ENCODE measurements at places on chromosomes 6 and 20.

- no peak for DNase-seq
Observed at GRCh38 chr6:151109361-151109760, 130.4 kb upstream of the AKAP12 start.

DNA sequence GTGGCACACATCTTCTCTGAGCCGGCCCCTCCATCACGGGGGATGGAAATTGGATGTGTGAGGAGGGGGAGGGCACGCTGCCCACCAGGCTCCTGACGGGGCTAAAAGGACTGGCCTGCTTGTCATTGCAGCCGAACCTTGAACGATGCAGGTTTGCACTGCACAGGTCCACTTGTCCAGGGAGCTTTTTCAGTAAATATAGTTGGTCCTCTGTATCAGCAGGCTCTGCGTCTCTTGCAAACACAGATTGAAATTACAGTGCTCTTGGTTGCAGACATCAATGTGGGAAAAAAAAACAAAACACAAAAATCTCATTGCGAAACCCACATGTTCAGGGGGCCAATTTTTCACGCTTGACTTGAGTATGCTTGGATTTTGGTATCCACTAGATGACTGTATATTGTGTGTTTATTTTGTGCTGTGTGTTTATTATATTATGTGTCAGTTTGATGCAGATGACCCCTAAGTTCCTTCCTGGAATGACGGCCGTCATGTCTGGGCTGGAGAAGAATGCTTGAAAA lies 29.2 kb downstream of the ERMARD start:
- no peak for DNase-seq

- DNase-seq: no peak
Observed at GRCh38 chr20:3890999-3891929, 2.1 kb downstream of the PANK2 start.

- DNase-seq: no peak
Observed at GRCh38 chr6:93393554-93394074, 25.7 kb downstream of the EPHA7 start.

DNA sequence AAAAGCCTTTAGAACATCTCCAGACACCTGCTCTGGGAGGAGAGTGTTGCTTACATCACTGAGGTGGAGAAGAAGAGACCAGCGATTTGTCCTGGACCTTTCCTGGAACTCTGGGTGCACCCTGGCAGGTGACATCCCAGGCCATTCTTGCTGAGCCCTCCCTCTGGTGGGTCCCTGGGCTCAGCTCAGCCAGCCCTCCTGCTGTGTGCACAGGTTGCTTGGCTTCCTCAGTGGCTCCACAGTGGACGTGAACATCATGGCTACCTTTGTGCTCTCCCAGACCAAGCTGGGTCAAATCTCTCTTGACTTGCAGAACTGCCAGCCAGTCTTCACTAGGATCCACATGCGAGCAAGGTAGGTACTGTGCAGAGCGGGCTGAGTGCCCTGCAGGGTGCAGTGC lies 19.9 kb upstream of the BPIFA2 start:
- peak; percentile 7 for DNase-seq

DNA sequence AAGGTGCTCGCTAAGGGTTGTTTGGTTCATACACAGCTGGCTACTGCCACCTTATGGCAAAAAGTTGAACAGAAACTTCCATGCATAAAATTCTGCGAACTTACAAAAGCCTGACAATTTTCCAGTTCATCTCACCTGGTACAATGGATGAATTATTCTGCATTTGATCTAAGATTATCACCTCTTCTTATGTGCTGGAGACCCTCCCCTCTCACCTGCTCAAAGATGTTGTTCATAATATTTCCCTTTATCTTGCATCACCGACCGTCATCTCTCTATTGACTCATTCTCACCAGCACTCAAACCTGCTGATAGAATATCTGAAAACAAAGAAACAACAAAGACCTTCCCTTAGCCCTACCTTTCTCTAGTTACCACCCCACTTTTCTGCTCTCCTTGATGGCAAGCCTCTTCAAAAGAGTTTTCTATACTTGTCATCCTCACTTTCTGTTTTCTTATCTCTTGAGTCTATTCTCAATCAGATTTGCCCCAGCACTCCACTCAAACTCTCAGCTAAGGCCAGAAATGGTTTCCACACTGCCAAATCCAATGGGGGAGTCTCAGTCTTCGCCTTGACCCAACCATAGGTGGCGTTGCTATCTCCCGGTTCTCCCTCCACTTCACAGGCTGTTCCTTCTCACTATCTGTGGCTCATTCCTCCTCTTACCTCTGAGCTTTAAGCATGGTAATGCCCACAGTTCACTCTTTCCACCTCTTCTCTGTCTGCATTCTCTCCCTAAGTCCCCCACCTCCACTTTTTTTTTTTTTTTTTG lies 25.8 kb downstream of the SNRNP48 start:
- no peak for DNase-seq

DNA sequence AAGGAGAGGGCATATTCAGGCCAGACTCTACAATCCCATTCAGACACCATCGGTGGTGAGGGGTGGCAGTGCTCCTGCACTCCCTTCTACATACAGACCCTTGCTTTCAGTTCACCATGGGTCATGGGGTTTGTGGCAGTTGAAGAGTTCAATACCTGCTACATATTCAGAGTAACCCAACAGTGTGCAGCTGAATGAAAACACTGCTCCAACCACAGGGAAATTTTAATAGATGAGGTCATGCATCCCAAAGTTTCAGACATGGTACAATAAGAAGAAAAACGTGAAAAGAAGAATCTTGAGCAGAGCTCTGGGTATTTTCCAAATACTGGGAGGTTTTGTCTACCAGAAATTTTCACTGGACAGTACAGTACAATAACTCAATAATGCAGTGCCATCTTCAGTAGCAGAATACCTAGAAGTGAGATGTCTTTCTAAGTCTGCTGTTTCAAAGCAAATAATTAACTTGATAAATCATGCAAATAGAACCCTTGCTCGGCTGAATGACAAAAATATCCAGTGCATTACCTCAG lies 162.1 kb downstream of the PTPRK start:
- no peak for DNase-seq

DNA sequence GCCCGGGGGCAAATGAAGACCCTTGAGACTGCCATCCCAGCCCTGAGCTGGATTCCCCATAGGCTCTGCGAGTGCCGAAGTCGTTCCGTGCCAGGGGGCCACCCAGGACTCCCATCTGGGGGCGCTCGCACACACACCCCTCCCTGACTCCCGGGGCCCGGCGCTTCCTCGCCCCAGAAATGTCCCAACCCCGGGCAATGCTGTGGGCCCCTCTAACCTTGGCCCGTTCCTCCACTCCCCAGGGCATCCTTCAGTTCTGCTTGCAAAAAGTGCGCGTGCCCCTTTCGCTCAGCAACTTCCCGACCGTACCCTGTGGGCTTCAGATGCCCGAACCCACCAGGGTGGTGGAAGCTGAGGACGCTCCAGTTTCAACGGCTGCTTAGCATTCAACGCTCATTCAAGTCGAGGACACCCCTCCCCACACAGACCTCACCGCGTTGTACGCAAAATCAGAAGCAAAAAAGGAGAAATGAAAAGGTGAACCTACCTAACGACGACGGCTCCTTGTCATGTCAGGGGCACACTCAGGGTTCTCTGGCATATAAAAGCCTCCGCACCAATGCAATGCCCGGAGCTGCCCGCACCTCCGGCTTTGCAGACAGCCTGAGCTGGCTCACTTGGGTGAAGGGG lies 25.3 kb downstream of the RIPOR2 start:
- no peak for DNase-seq

DNA sequence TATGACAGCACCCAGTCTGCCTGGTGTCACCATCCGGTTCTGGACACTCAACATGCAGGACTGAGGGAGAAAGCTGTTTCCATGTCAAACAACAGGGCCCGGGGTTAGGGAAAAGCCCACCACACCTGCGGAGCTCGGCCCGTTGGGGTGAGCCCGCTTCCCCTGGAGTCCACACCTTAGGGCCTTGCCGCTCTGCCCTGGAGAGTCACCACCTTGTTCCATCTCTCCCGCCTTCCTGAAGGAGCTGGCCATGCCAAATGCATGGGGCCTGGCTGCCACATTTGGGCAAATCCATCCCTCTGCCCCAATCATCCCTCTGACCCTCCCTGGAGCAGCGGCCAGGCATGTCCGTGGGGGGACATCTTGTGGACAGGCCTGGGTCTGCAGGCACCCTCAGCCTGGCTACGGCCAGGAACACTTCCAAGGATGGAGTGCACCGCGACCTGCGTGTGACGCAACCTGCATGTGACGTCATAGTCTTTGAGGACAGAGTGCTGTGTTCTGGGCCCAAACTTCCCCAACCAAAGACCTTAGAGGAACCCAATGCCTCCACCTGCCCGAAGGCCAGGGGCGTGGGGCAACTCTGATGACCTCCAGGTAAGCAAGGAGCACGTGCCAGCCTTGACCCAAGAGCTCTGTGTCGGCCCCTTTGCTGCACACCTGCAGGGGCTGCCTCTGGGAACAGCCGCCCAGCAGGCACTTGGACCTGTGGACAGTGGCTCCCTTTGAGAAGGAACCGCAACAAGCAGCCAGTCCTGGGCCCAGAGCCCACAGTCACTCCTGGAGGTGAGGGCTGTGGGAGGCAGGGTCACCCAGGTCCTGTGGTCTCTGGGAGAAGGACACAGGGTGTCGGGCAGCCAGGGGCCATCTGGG lies 1.7 kb downstream of the CABLES2 start:
- DNase-seq: peak; percentile 42

GRCh38 chr20:50980851-50981713 lies 22.5 kb downstream of the MOCS3 start:
- DNase-seq: peak; percentile 54

- no peak for DNase-seq
Observed at GRCh38 chr20:64152906-64153305, 11.3 kb upstream of the MYT1 start.

GRCh38 chr6:64538722-64539121 lies 903.1 kb downstream of the PHF3 start:
- DNase-seq: no peak

DNA sequence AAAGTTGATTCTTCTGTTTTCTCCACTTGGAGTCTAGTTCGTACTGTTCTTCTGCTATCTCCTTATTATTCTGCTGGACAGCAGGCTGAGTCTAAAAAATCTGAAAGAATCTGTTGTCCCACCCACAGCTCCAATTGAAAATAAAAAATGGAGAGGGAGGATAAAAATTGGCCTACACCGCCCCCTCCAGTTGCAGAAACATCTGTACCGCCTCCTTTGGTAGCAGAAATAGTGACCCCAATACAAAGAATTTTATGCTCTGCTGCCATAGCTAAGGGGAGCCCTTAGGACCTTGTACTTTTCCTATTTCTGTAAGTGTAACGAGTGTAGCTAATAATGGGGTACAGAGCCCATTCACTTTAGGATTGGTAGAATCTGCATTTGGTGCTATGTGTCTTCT lies 4.9 kb upstream of the FKBP1A start:
- DNase-seq: no peak

GRCh38 chr20:44504402-44505307 lies 17.2 kb downstream of the SERINC3 start:
- DNase-seq: no peak

DNA sequence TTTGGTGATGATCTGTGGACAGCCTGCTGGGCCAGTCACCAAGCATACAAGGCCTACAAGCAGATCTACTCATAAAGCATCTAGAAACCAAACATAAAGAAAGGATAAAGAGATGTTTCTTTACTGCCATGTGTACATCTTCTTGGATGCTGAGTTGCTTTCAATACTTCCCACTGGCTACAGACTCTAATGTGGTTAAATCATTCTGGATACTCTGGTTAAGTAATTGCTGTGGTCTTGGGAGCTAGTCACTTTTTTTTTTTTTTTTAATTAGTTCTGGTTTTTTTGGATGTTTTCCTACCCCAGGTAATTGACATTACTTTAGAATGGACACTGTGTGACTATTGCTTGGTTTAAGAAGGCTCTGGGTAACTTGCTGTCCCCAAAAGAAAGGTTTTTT lies 215.4 kb upstream of the RUNX2 start:
- no peak for DNase-seq

GRCh38 chr20:17646961-17647301 lies 35.1 kb downstream of the RRBP1 start:
- DNase-seq: no peak

DNA sequence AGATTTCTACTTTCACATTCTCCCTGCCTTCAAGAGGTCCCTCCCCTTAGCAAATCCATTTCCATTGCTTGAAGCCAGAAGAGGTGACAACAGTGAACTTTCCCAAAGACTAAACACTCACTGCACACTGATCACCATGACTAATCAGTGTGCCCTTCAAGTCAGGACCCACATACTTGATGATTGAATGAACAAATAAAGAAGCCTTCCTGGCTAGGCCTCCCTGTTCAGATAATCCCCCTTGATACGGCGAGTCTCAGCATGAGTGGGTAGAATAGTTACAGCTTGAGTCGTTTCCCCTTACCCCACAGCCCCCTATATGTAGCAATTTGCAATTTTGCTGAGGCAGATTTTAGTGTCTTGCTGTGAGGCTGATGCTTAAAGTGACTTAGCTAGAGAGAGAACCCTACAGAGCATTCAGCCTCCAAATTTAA lies 102.2 kb downstream of the UNC5CL start:
- DNase-seq: no peak

DNA sequence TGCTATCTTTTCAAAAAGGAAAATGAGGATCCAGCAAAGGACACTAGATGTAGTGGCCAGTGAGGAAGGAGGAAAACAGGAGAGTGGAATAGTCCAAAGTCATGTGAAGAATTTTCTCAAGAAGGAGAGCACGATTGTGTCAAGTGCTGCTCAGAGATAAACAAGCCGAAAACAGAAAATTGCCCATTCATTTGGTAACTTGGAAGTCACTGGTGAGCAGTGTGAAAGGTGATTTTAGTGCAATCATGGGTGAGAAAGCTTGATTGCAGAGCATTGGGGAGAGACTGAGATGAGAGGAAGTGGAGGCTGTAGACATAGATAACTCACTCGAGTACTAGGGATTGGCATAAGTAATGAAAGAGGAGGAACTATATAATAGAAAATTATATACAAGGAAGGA lies 26.0 kb upstream of the PRDM1 start:
- DNase-seq: no peak

- DNase-seq: no peak
Observed at GRCh38 chr6:4512051-4512471, 264.1 kb upstream of the CDYL start.

DNA sequence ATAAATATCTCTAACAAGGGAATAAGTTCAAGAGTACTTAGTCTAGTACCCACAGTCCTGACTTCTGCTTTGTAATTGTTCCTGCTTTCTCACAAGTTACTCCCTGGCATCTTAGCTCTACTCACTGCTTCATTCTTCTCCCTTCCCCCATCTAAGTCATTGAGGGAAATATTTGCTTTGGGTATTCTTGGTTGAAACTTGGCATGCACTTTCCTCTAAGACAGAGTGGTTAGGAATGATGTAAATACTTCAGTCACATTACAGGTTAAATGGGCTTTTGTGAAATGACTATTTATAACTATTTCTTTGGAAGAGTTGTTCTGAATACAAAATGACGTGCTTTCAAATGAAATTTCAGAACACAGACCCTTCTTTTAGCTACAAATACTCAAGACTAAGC lies 67.7 kb upstream of the PLEKHG1 start:
- DNase-seq: no peak

- DNase-seq: no peak
Observed at GRCh38 chr6:16267428-16268263, 29.3 kb downstream of the GMPR start.

DNA sequence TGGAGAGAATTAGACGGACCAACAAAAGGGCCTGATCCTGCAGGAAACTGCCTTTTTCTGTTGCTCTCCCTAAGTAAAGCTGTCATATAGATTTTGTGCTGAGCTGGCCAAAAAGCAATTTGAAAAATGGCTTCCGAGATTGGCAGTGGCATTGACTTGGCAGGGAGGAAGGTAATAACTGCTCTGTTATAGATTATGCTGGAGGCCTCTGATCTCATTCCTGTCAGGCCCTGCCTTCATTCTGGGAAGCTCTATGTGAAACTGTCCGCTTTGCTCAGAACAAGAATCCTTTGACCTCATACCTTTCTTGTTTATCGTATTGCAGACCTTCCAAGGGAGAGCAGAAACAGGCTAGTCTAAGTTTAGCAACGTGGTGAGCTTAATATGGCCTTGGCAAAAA lies 234.4 kb downstream of the PHACTR1 start:
- no peak for DNase-seq
